Right cardiac atrium (tissue), 5 donors: ENCODE measurements at places on chromosomes 4 and X. TPM values are rescaled to one million over a fixed set of nuclear protein-coding genes. Genes with fewer than 3 reads are reported as not detected.
A peak's percentile ranks its signal among the peaks of the same experiment; 100 is the strongest.

GRCh38 chr4:5956285-5957021 is 61.8 kb downstream of the C4orf50 start:
- no peak for DNase-seq

DNA sequence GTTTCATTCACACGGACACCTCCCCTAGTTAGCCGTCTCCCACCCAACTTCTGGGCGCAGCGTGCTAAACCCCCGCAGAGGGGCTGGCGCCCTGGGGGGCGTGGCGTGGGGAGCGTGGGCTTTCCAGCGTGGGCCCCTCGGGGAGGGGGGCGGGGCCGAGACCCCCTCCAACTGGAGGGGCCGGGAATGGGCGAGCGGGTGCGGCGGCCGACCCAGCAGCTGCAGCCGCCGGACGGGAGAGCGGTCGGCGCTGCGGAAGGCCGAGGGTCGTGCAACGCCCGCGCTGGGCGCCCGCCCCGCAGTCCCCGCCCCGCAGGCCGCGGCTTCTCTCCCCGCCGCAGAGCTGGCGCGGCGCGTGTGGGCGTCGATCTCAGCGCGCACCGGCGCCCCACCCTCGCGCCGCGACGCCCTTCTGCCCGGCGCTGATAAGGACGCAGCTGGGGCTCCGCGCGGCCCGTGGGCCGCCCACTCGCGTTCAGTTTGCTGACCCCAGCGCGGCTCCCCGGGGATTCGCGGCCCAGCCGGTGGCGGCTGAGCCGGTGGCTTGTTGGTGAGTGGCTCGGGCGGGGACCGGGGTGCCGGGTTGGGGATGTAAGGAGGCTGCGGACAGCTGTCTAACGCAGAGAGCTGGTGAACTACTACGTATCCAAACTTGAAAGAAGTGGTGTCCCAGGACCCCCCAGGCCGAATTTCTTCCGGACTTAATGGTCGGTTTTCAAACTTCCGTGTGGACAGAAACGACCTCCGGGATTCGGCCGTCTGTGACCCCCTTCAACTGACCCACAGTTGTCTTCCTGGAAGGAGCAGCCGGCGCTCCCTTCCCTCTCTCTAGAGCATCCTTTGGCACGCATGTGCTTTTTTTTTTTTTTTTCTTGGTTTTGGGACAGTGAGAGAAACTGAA is 1.5 kb downstream of the FHDC1 start:
- DNase-seq: peak; percentile 58

- DNase-seq: no peak
These were observed 205.1 kb upstream of the CTSO start for GRCh38 chr4:156158747-156159146.

GRCh38 chrX:110022599-110023448 is 19.9 kb downstream of the TMEM164 start:
- no peak for DNase-seq

DNA sequence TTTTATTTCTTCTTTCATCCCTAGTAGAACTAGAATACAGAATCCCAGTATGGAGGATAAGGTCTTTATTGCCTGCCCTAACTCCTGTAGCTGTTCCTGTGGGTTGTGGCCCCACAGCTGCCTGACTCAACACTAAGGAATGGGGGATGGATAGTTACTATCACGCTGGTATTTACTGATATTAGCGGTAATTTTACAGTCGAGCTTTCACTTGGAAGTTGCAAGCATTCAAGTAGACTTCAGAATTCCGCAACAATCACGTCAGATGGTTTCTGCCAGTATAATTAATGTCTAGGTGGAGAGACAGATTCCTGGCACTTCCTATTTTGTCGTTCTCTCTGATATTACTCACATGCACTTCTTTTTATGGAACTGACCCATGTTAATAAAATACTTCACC is 489.8 kb downstream of the PABPC4L start:
- no peak for DNase-seq

RAI2 gene
- total RNA-seq: 44.2 TPM

INPP4B gene
- 7.0 TPM for total RNA-seq

- DNase-seq: no peak
These were observed 101.2 kb downstream of the TMEM164 start for GRCh38 chrX:110104078-110104477.

GRCh38 chrX:50180073-50180940 is 20.5 kb downstream of the AKAP4 start:
- no peak for DNase-seq

DNA sequence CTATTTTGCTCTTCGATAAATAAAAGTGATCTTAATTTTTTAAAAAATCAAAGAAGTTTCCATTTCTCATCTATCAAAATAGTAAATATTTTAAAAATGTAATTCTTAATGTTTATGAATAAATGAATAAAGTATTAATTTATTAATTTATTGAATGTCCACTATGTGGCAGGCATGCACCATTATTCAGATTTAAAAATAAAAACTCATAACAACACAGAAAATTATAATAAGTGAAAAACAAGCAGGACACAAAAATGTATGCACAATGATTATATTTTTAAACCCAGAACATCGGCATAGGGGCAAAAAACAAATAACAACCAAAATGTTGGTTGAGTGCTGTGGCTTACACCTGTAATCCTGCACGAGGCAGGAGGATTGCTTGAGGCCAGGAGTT is 5.3 kb upstream of the PYURF start:
- DNase-seq: no peak

- DNase-seq: no peak
These were observed 117.3 kb upstream of the PPP3CA start for GRCh38 chr4:101464596-101464995.

GRCh38 chrX:133985164-133985966 is at the start of gene GPC3:
Gene GPC3, minus strand, starts transcription at chrX:133985594.
- peak; percentile 35 for DNase-seq

DNA sequence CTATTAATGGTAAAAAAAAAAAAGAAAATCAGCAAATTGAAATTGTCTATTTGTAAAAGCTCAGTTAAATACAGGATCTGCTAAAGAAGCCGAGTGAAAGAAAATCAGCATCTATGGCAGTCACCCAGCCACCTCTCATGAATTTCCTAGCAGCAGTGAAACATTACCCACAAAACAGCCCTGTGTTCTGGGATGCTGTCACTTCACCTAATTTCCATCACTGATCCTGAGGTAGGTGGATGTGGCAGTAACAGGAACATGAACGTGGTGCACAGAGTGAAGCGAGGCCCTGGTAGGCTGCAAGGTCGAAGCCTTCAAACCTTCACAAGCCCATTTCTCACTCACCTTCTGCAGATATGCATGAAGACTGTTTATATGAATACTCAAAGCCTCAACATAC is 65.2 kb downstream of the RXFP1 start:
- no peak for DNase-seq

DNA sequence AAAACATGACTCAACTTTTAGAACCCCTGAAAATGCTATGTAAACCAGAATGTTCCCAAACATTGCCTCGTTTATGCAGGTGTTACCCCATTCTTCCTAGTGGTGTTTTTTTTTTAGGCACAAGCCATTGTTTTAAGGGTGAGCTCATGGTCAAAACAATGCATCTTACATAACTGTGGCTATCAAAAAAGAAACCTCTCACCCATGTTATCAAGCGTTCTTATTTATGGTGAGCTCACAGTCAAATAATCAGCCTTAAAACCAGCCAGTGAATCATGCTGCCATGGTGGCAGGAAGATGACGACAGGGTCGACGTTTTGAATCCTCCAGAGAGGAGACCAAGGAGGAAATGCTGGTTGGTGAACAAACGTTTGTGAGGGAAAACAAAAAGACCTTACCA is 195.2 kb downstream of the KDR start:
- peak; percentile 38 for DNase-seq

- no peak for DNase-seq
These were observed 4.8 kb downstream of the PROM1 start for GRCh38 chr4:16079046-16079445.

GRCh38 chrX:65589304-65589703 is 54.7 kb upstream of the LAS1L start:
- DNase-seq: peak; percentile 9

GPR82 gene
- total RNA-seq: 0.53 TPM

DNA sequence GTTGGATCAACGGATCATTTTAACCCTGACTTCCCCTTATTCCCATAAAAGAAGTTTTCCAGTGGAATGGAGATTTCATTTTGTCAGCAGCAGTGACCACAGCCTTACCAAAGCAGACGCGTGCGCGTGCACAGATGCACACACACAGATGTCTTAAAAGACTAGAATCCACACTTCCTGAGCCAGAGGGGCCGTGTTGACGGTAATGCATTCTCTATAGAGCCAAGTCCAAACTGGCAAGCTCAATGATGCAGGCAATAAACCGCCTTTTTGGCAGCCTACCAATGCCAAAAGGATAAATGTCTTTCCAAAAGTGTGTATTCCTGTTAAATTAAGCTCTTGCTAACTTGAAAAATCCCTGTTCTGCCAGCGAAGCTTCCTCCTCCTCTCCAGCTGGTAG is 18.8 kb upstream of the CLDN34 start:
- DNase-seq: no peak

GRXCR1 gene
- total RNA-seq: not detected

GRCh38 chr4:38983787-38984598 is 48.2 kb downstream of the TMEM156 start:
- DNase-seq: no peak

GRCh38 chr4:87911252-87911774 is 64.2 kb upstream of the SPP1 start:
- no peak for DNase-seq

SRPX gene
- total RNA-seq: 87.3 TPM

CLNK gene
- not detected for total RNA-seq

GRCh38 chrX:78375894-78376293 is 48.5 kb upstream of the CYSLTR1 start:
- no peak for DNase-seq

DNA sequence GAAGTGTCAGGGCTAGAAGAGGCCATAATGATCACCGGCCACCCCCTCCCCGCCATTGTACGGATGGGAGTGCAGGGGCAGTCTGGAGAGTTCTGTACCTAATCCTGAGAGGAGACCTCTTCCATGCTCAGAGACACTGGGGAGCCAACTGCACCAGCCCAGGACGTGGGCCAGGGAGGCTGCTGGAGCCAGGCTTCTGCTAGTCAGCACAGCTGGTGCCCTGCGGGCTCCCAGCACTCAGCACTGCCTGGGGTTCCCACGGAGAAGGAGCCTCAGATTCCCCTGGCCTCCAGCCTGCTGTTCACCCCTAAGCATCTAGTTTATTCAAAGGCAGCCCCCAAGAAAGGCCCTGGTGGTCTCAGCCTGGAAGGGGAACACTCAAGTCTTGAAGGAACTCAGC is 28.8 kb downstream of the ABLIM2 start:
- peak; percentile 16 for DNase-seq

GRCh38 chr4:174579421-174579820 is 57.1 kb upstream of the HPGD start:
- no peak for DNase-seq

- DNase-seq: peak; percentile 26
These were observed 75.9 kb upstream of the AFAP1 start for GRCh38 chr4:8015512-8015911.

- DNase-seq: no peak
These were observed 93.8 kb downstream of the CRLF2 start for GRCh38 chrX:1118572-1119199.

- DNase-seq: peak; percentile 27
These were observed 104.6 kb upstream of the PRKG2 start for GRCh38 chr4:81319657-81320056.

GRCh38 chrX:17737986-17738713 is 857 bp downstream of the SCML1 start:
- peak; percentile 55 for DNase-seq

DNA sequence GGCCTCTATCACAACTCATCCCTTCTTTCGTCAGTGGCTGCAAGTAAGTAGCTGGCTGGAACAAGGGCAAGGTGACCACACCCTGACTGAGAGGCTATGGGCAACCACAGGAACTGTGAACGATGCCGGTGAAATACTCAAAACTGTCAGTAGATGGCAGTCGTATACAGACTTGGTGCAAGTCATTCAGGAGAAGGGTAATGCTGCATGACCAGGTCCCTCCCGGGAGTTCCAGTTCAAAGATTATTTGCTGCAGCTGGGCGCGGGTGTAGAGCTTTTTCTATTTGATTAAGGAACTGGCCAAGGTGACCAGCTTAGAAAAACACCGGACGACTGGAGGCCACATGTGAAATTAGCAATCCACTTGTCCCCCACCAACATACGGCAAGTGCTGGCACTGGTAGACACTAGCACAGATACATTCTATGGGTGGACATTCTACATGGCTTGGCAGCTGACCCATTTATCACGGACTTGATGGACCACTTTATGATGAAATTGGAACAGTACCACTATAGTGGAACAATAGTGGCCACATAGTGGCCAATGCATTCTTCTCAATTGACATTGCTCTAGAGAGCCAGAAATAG is 726.6 kb downstream of the TRAM1L1 start:
- peak; percentile 14 for DNase-seq

GRCh38 chrX:82370978-82371646 is 1137.0 kb upstream of the POU3F4 start:
- no peak for DNase-seq

DNA sequence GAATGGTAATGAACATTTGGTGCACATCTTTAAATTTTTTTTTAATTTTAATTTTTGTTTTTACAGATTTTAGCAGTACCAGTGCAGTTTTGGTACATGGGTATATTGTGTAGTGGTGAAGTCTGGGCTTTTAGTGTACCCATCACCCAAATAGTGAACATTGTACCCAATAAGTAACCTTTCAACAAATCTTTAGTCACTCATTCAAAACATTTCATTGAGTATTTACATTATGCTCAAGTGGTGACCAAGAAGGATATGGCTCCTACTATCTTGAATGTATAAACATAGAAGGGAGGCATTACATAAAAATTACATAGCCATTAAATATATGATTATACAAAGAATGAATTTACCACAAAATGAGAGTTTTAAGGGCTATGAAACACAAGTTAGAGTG is 223.3 kb downstream of the SPRY1 start:
- DNase-seq: no peak

GRCh38 chrX:148426467-148426866 is 74.0 kb upstream of the AFF2 start:
- DNase-seq: no peak

DNA sequence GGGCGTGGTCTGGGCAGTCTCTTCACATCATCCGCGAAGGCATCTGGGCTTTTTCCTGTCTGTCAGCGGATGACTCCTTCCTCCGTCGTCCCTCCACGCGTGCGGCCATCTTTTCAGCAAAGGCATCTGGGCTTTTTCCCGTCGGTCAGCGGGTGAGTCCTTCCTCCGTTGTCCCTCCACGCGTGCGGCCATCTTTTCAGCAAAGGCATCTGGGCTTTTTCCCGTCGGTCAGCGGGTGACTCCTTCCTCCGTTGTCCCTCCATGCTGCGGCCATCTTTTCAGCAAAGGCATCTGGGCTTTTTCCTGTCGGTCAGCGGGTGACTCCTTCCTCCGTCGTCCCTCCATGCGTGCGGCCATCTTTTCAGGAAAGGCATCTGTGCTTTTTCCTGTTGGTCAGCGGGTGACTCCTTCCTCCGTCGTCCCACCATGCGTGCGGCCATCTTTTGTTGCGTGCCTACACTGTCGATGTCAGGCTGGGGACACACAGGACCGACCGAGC is 12.3 kb upstream of the TMEM271 start:
- no peak for DNase-seq

KIAA1210 gene
- total RNA-seq: 0.12 TPM

DNA sequence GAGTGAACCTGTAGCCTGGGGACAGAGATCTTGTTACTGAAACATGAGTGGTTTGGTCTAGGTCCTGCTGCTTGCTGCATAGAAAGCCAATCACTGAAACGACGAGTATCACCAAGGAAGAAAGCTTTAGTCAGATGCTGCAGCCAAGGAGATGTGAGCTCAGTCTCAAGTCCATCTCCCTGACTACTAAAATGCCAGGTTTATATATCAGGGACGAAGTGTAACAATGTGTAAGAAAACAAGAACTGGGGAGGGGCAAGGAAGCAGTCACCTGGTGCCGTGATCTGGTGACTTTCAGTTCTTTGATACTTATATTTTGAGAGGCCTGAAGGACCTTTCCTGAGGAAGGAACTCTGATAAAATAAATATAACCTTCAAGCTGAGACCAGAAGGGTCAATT is 19.6 kb upstream of the ABRAXAS1 start:
- no peak for DNase-seq
